ENCODE measurements at places on chromosomes 16 and 17.

DNA sequence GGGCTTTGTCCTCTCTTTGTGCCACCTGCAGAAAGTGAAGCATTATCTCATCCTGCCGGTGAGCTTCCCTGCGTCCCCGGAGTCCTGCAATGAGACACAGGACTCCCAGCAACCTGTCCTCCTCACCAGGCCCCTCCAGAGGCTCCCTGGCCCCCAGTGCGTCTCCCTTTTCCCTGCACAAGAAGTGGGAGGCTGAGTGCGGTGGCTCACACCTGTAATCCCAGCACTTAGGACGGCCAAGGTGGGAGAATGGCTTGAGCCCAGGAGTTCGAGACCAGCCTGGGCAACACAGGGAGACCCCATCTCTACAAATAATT is 8.4 kb downstream of the GRB7 start:
- DNase-seq, result no peak

DNA sequence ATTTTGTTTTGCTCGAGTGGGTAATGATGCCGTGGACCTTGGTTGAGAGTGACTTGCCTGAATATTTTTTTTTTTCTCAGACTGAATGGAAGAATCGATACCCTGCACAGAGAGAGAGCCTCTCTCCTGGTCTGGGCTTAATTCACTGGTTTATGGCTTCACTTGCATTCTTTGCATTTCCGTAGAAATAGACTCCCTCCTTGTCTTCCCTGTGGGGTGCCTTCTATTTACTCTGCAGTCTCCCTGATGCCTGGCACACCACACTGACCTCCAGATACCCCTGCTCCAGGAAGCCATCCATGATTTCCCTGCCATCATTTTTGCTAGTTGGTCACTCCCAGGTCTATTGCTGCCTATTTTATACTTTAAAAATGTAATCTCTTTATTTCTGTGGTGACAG is 238.0 kb downstream of the SNX29 start:
- no peak for DNase-seq

DNA sequence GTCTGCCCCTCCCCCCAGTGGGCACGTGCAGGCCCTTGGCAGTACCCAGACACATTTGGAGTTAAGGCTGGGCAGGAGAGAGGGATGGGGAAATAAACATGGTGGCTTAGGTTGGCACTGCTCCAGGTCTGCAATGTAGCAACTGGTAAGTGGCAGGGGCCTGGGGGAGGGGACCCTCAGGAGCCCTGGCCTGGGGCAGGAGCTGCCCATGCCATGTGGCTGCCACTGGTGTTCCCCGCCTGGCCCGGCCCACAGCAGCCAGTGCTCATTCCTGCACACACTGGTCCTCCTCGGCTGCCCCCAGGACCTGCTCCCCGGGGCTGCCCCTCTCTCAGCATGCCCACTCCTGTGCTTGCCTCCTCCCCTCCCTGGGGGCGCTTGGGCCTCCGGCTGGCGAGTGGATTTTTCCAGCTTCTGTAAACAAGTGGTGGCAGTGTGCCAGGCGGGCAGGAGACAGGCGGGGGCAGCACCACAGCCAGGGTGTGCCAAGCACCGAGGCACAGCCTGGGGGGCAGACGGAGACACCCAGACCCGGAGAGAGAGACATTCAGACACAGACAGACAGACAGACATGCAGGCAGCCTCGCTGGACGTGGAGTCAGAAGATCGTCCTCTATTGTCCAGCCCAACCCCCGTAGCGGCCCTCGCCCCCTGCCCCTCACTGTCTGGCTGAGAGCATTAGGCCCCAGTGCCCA is 9.4 kb downstream of the THRA start:
- DNase-seq, result no peak

GRCh38 chr16:46789499-46790414 is 41.2 kb downstream of the C16orf87 start:
- peak; percentile 43 for DNase-seq

DNA sequence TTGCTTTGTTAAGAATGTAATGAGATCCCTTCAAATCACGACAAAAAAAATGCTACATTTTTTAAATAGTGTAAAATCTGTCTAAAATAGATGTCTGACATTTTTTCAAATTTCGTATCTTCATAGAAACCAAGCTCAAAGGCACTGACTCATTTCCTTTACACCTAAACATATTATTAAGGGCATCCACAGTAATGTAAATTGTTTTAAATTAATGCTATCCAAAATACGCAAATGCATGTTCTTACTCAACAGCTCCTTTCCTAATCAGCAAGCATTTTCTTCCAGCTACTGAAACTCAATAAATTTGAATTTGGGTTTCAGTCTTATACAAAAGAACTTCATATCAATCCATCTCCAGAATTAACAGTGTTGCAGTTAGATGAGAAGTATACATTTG is 4.3 kb downstream of the C16orf87 start:
- no peak for DNase-seq
